ENCODE measurements at places on chromosomes 12 and 14. TPM values are rescaled to one million over a fixed set of nuclear protein-coding genes. Genes with fewer than 3 reads are reported as not detected.
A peak's percentile ranks its signal among the peaks of the same experiment; 100 is the strongest.

DNA sequence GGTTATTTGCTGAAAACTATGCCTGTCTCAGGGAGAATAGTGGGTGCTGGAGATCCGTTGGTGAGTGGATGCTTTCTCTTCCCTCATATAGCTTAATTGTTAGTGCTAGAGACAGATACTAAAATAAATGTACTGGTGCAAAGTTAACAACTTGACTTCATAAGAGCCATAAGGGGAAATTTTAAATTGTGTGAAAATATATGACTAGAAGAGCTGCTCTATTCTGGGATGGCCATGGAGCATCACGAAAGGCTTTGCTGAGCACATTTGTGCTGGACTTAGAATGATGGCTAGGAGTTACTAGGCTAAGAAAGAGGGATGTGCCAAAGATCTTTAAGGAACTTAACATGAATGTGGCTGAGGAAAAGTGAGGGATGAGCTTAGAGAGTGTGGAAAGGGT, 668.8 kb downstream of the NRXN3 start:
- DNase-seq: no peak

The PLEK2 gene
- 4.2 TPM for total RNA-seq

The STAC3 gene
- 2.6 TPM for total RNA-seq

- no peak for DNase-seq
Observed at GRCh38 chr12:101706403-101706802, 9.0 kb downstream of the CHPT1 start.

The FITM1 gene
- not detected for total RNA-seq

The IL25 gene
- total RNA-seq: not detected

- no peak for DNase-seq
Observed at GRCh38 chr14:33796356-33796755, 154.5 kb downstream of the EGLN3 start.

DNA sequence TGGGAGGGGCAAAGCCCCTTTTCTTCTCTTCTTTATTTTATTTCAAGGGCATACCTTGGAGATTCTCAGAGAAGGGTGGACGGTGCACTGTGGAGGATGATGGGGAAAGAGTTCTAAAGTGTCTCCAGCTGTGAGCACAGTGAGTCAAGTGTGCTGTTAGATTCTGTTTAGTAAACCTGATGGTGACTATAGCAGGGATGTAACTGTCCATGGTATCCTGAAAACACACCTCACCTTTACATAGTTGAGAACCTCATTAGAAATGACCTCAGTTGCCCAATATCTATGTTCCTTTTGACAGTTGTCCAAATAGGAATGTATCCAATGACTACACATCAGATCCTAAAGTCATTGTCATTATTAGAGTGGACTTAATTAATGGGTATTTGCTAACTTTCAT, 38.0 kb downstream of the CNTN1 start:
- DNase-seq: no peak

DNA sequence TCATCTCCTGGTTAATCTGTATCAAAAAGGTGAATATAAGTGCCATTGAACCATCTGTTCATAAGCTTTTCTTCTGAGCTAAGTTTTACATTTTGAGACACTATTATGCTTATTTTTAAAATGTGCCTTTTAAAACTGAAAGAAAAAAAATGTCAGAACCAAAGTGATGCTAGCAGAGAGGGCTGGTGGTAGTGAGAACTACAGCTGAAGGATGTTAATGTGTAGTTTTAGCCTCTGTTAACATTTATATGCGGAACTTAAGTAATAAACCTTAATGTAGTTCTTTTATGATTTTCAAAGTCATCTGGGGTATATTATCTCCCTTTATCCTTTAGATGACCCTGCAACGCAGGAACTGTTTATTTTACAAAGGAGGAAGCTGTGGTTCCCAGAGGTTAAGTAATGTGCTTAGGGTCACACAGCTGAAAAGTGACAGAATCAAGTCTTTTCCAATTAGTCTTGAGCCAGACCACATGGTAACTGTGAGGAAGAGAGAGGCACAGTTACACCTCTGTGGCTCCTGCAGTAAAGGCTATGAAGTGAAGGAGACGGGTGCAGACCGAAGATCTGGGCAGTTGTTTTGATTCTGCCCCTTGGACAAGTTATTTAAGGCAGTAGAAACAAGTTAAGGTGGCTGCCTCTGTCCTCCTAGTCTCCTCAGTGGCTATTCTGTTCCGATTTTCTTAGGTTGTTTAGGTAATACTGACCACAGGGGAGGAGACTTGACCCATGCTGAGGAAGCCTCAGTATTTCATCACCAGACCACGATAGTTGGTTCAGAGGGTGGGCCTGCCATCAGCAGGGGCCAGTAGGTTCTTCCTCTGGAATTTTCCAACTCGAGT, 23.9 kb downstream of the GNG2 start:
- no peak for DNase-seq

The MYRFL gene
- total RNA-seq: not detected

DNA sequence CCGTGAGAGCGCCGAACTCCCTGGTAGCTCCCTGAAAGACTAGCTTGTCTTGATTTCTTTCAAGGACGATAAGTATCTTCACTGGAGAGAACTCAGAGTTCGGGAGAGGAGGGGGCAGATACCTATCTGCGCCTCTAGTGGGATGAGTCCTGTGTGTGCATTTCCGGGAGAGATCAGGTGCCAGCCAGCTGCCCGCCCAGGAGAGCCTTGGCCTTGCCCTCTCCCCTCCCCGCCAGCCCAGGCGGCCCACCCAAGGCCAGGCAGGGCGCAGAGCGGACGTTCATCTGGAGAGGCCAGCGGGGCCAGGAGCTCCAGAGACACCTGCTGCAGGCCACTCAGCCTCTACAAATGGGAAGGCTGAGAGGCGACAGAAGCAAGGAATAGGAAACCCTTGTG, 1.0 kb downstream of the CD9 start:
- DNase-seq: no peak

DNA sequence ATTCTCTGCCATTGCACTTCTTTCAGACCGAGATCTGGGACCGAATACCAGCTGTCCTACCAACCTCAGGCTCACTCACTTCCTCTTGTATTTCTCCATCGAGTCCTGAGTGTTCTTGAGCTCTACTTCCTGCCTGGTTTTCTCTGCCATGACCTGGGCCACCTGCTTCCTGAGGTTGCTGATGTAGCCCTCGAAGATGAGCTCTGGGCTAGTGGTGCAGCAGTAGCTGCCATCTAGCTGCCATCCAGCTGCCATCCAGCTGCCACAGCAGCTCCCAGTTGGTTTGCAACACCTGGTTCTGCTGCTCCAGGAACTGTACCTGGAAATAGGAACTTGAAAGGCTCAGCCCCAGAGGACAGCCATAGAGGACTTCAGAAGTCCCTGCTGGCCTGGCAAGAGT, 15.0 kb upstream of the KRT73 start:
- no peak for DNase-seq

DNA sequence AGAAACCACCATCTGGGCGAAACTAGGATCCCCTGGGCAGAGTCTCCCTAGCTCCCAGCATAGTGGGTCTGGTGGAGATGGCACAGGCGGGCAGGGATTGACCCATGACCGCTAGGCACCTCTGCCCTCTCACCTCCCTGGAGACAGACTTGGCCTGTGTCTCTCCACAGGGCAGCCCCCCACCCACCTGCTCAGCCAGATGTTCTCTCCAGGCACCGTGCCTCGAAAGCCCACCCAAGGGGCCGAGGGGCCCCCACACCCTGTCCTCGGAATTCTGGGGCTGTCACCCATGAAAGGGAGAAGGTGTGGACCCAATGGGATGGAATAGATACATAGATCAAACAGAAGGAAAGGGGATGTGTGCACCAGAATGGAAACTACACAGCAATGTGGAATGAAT, 229.1 kb upstream of the RTL1 start:
- no peak for DNase-seq

GRCh38 chr12:29611906-29612305, 114.4 kb upstream of the OVCH1 start:
- no peak for DNase-seq

- DNase-seq: no peak
Observed at GRCh38 chr12:130179621-130180020, 17.4 kb downstream of the FZD10 start.

GRCh38 chr14:92718664-92719063, 29.8 kb downstream of the LGMN start:
- DNase-seq: no peak

- DNase-seq: no peak
Observed at GRCh38 chr14:71597287-71597920, 334.8 kb upstream of the RGS6 start.

DNA sequence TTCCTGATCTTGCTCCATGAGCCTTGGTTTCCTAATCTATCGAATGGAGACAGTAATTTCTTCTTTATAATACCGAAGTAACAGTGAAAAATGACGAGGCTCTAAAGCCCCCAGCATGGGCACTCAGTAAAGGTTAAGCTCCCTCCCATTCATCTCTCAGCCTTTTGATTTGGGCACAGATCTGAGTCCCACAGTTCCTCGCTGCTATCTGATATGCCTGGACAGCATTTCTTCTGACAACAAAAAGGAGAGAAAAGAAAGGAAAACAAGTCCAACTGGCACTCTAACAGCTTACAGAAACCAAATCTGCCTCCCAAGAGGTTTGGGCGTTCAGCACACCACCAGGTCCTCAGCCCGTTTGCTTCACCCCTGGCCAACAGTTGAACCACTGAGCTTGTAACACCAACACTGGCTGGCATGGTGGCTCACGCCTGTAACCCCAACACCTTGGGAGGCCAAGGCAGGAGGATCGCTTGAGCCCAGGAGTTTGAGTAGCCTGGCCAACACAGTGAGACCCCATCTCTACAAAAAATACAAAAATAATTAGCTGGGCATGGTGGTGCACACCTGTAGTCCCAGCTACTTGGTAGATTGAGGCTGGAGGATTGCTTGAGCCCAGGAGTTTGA, 19.5 kb downstream of the CCDC88C start:
- DNase-seq: no peak

- no peak for DNase-seq
Observed at GRCh38 chr12:79444089-79444488, 246.7 kb downstream of the PAWR start.

DNA sequence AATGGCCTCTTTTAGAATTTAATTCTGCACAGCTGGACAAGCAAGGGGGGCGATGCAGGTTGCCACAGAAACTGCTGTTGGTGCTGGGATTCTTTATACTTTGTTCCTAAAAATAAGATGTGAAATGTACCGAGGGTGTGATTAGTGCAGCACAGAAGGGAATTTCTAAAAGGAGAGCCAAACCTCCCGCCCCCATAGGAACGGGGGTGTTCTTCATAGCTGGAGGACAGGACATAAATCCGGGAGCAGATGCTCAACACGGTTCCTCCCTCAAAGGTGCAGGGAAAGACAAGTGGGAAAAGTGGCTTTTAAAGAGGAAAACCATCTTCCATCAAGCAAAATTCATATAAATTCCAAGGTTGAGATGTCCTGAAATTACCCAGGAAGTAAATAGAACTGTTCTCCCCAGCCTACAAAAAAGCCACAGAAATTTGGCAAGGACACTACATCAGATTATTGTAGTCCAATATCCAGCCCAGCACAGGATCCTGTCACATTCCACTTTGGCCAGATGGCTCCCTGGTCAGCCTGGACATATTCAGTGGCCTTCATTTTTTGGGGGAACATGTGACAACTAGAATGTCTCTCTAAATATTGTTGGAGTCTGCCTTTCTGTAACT, 51.4 kb upstream of the TMX1 start:
- DNase-seq: no peak

- DNase-seq: no peak
Observed at GRCh38 chr14:29282169-29282568, 515.6 kb downstream of the FOXG1 start.

The CD69 gene
- 152 TPM for total RNA-seq

DNA sequence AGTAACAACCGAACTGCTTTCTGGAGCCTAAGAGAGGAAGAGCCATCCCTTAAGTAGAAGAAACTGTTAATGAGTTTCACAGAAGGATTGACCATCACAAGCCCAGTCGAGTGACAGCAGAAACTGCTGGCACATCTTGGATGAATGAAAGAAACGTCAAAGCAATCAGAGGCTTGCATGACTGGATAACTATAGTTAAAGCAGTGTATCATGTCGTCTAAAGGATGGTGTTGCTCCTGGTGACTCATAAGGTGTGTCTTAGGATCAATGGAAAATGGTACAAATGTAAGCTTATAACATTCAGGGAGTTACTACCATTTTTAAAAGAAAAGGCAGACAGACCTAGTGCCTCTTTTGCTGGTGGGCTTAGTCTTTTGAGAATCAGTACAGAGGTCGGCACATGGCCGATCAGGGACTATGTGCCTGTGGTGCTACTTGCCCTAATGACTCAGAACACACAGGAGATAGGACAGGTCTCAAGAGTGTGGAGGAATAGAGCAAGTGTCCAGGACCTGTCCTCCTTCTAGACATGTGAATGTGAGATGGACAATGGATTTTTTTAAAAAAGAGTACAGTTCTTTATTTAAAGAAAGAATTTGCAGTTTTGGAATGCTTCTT, 55.7 kb downstream of the TMX1 start:
- DNase-seq: no peak

- DNase-seq: peak; percentile 56
Observed at GRCh38 chr14:96797582-96798349, 584 bp downstream of the VRK1 start.

GRCh38 chr12:121128908-121129810, 3.5 kb upstream of the P2RX7 start:
- DNase-seq: peak; percentile 85

The PNP gene
- 230 TPM for total RNA-seq

DNA sequence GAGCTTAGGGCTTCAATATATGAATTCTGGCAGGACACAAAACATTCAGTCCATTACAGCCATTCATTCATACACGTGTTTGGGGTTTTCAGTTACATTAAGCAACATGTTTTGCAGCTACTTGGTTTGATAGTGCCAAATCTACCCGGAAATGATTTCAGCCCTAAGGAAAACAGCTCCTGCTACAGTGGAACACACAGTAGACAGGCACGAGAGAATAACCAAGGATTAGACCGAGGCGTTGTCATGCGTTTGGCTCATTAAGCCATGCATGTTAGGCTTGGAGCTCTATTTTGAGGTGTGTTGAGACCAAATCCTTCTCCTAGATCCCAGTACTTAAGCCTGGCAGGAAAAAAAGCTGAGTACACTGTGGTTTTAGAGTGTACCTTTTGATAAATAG, 177.4 kb downstream of the PRKCH start:
- DNase-seq: no peak

The CRY1 gene
- 29.3 TPM for total RNA-seq

- DNase-seq: no peak
Observed at GRCh38 chr12:93145086-93145485, 216.0 kb upstream of the EEA1 start.

The CISTR gene
- total RNA-seq: not detected

The CDCA3 gene
- 64.0 TPM for total RNA-seq

The SERPINA12 gene
- total RNA-seq: not detected

DNA sequence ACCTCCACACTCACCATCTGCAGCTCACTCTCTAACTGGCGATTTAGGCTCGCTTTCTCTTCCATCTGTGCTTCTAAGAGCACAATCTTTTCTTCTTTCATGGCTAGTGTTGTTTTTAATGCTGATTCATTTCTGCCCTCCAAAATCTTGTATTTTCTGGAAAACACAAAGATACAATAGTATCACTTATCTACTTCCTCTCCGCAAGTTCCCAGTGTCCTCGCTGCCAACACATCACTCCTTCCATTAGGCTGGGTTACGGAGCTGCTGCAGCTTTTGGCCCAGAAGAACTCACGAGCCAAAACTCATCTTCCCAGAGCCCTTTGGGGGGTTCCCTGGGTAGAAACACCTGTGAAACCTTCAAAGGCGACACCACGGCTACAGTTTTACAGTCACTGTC, 63.8 kb upstream of the GPR68 start:
- no peak for DNase-seq

Measured in activated naive CD8-positive, alpha-beta T cell treated with anti-CD3 and anti-CD28 coated beads for 36 hours (primary cell).